ENCODE measurements at places on chromosomes 11 and 22. TPM values are rescaled to one million over a fixed set of nuclear protein-coding genes. Genes with fewer than 3 reads are reported as not detected.

The CCDC34 gene
- 8.5 TPM for total RNA-seq

The C22orf31 gene
- total RNA-seq = not detected

The SHANK2 gene
- 5.3 TPM for total RNA-seq

The ST14 gene
- total RNA-seq = not detected

The XKR3 gene
- total RNA-seq = not detected

- no peak for DNase-seq
Observed at GRCh38 chr11:96960926-96961325, 571.1 kb downstream of the JRKL start.

- DNase-seq = no peak
Observed at GRCh38 chr11:1546077-1546535, 26.0 kb downstream of the DUSP8 start.

- DNase-seq = no peak
Observed at GRCh38 chr11:1548221-1549070, 23.6 kb downstream of the DUSP8 start.
